ENCODE measurements at places on chromosomes 7 and 10.

DNA sequence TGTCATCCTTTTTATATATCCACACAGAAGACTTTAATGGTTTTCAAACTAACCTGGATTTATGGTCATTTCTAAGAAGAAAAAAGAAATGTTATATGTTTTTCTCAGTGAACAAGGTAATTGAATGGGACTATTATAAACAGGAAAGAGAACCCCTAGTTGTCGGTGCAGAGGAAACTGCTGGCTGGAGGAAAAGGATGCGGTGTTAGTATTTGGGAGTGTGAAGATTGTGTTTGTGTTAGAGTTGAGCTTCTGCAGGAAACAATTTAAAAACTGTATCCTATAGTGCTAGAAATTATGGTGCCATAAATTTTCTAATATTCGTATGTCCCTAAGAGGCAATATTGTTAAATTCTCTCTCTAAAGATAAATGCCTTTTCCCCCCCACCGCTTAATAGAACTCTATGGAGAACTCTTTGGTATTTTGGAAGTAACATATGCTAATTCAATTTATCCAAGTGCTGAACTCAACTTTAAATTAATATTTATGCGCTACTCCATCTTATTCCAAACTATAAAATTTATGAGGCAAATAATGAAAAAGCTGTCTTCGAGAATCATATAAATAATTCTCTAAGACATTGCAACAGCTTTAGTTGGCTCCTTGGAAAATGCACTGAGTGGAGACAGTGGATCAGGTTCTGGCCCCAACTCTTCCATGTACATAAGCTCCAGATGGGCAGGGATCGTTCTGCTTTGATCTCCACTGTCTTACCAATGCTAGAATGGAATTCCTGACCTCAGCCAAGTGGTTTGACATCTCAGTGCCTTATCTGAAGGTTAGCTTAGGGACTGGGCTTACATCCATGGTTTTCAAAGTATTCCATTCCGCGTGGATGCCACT is 5.6 kb downstream of the BZW2 start:
- no peaks in the 10 kb centered on the region for H3K27me3 ChIP-seq
- no peak for DNase-seq
- peaks cover 20% of the 10 kb centered on the region for H3K4me1 ChIP-seq
- no peak overlapping the region for H3K4me3 ChIP-seq
- no peaks in the 10 kb centered on the region for H3K36me3 ChIP-seq

DNA sequence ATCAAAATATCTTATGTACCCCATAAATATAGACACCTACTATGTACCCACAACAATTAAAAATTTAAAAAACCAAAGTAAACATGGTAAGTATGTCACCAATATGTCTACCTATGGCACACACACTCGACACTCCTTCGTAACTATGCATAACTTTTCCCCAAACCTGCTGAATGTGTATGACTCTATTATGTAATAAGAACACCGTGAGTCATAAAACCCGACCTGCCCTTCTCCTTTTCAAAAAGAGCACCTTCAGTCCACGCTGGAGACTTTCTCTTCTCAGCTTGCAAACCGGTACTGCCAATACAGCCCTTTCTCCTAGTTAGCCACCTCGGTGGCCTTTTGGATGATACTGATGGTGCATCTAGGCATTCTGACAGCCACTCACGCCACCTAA is 186.3 kb downstream of the PRPF18 start:
- H3K4me3 ChIP-seq: no peak overlapping the region
- no peak for DNase-seq

DNA sequence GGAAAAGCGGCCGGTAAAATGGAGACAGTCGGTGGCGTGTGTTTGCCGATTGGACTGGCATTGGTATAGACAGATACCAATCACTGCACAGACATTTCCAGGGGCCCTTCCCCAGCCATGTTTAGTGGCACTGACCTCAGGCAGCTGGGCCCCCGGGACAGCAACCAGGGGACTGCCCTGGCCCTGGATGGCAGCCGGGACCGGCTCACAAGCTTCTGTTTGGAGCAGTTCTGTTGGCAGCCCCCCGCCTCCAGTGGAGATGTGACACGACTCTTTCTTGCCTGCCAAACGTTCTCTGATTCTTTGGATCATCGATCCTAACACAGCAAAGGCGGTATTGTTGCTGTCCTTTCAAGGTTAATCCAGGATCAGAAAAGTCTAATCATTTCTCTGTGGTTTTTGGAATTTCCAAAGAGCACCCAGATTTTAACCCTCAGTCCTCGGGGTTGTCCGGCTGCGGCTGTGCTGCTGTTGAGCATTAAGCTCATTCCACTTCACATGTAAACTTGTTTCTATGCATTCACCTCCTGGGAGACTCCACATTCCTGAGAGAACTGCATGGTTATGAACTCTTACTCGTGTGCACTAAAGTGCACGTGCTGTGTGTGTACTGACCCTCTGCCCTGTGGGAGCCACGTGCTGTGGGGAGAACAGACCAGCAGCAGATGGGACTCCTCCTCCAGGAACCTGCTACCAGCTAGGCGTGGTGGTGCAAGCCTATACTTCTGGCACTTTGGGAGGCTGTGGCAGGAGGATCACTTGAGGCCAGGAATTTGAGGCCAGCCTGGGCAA is 46.0 kb downstream of the FOXK1 start:
- no peaks in the 10 kb centered on the region for H3K27me3 ChIP-seq
- no peak for DNase-seq
- peak overlapping the region; percentile 83 for H3K27ac ChIP-seq
- H3K4me3 ChIP-seq: no peak overlapping the region
- no peaks in the 10 kb centered on the region for H3K36me3 ChIP-seq

DNA sequence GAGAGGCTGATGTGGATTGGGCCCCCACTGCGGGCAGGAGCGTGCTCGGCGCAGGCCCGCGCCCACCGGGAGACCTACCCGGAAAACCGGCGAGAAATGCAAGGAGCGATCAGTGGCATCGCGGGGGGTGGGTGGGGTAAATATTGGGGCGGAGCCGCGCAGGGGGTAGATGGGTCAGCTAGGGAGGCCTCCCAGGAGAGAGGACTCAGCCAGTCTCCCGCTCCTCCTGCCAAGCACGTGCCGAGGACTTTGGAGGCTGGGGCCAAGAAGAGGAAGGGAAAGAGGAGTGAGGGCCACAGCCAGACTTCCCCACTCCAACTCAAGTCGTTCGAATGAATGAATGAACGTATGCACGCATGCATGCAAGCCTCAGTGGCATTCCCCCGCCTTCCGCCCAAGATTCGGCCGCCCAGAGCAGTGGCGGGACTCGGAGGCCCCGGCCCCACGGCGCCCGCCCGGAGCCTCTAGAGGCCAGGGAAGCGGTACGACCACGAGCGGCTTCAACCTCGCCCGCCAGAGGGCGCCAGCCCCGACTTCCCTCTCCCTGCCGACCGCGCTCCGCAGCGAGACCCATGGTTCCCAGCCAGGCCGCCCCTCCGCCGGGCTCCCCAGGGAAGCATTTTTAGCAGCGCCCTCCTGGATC is 3.6 kb downstream of the NPM3 start:
- peaks cover 8% of the 10 kb centered on the region for H3K27me3 ChIP-seq
- no peak for DNase-seq
- no peak overlapping the region for H3K27ac ChIP-seq
- peaks cover 59% of the 10 kb centered on the region for H3K4me1 ChIP-seq
- H3K36me3 ChIP-seq: no peaks in the 10 kb centered on the region
- H3K4me3 ChIP-seq: peak overlapping the region; percentile 71

- H3K36me3 ChIP-seq: no peaks in the 10 kb centered on the region
- H3K27ac ChIP-seq: no peak overlapping the region
- no peak for DNase-seq
- no peaks in the 10 kb centered on the region for H3K4me1 ChIP-seq
Observed at GRCh38 chr7:142303650-142304049, 45.8 kb upstream of the PRSS58 start.

GRCh38 chr10:110967009-110967630 is 47.7 kb downstream of the SHOC2 start:
- H3K4me3 ChIP-seq: no peak overlapping the region
- H3K27me3 ChIP-seq: no peaks in the 10 kb centered on the region
- no peak for DNase-seq
- H3K36me3 ChIP-seq: peaks cover 2% of the 10 kb centered on the region
- H3K4me1 ChIP-seq: peaks cover 39% of the 10 kb centered on the region
- H3K27ac ChIP-seq: no peak overlapping the region

DNA sequence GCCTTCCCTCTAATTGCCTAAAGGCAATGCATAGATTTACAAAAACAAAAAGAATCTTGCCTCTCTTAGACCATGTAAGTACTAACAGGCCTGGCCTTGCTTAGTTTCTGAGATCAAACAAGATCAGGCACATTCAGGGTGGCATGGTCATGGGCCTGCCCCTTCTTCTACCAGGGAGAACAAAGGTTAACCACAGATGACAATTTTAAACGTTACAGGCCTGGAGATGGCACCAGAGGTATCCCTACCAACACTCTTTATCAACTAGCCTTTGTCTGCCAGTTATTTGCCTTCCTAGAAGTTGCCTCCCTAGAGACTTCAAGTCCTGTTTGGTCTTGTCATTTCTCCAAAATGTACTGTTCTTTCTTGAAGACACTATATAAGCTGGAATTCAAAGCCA is 252.6 kb downstream of the DOCK4 start:
- DNase-seq: no peak
- H3K4me3 ChIP-seq: no peak overlapping the region
- H3K36me3 ChIP-seq: no peaks in the 10 kb centered on the region
- H3K27me3 ChIP-seq: no peaks in the 10 kb centered on the region
- no peak overlapping the region for H3K27ac ChIP-seq

DNA sequence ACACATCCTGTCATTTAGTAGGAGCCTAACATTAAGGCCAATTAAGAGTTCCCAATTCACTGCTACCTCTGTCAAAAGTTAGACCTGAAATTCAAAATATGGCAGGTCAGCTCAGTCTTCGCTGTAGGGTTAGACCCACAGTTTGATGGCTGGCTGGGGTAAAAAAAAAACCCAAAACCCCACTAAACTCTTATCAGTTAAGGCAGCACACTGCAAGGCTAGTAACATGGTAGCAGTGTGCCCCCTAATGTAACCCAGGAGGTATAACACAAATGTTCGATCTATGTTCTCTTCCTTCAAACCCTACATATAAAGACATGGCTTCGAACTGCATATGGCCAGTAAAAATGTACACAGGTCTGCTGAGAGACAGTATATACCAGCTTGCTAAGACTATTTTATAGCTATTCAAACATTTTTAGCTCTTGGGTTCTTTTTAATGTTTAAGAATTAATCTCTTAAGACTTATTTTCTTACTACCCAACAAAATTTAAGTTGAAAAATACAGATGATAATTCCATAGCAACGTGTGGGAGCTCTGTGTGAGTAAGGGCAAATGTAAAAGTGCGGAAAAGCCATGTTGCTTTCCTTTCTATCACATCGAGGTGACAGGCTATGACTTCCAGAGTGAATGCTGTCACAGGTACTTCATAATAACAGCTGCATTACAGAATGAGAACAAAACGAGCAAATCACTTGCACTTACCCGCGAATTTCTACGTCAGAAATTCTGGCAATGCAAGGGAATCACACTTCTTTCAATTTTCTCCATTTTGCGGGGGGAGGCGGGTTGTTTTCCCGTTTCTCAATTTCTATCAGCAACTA is 168.4 kb upstream of the IMMP2L start:
- H3K4me1 ChIP-seq: no peaks in the 10 kb centered on the region
- no peak overlapping the region for H3K27ac ChIP-seq
- no peak overlapping the region for H3K4me3 ChIP-seq

GRCh38 chr10:13219685-13220670 is 14.2 kb downstream of the UCMA start:
- H3K36me3 ChIP-seq: no peaks in the 10 kb centered on the region
- no peak overlapping the region for H3K4me3 ChIP-seq
- H3K27ac ChIP-seq: no peak overlapping the region
- DNase-seq: no peak
- no peaks in the 10 kb centered on the region for H3K27me3 ChIP-seq

DNA sequence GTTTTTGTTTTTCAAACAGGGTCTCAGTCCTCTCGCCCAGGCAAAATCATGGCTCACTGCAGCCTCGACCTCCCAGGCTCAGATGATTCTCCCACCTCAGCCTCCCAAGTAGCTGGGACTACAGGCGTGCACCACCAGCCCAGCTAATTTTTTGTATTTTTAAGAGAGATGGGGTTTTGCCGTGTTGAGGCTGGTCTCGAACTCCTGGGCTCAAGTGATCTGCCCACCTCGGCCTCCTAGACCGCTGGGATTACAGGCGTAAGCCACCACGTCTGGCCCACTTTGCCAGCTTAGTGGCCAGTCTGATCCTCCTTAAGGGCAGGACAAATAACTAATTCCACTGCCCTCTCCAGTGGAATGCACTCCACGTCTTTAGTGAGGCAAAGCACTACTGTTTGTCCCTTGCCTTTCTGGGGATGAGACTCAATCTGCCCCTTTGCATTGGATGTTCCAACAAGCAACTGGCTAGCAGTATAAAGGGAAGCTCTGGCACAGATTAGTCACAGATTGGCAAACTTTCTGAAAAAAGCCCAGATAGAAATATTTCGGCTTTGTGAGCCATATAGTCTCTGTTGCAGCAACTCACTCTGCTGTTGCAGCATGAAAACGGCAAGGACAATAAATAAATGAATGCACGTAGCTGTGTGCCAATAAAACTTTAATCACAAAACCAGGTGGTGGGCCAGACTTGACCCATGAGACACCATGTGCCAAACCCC is 143.8 kb upstream of the RHEB start:
- no peak overlapping the region for H3K27ac ChIP-seq
- no peaks in the 10 kb centered on the region for H3K36me3 ChIP-seq
- no peak for DNase-seq
- H3K4me1 ChIP-seq: peaks cover 22% of the 10 kb centered on the region
- H3K4me3 ChIP-seq: no peak overlapping the region
- H3K27me3 ChIP-seq: no peaks in the 10 kb centered on the region

- no peak overlapping the region for H3K4me3 ChIP-seq
- DNase-seq: no peak
- no peaks in the 10 kb centered on the region for H3K27me3 ChIP-seq
Observed at GRCh38 chr7:2093215-2093842, 139.4 kb downstream of the MAD1L1 start.

GRCh38 chr10:110479710-110480109 is 18.0 kb upstream of the DUSP5 start:
- H3K36me3 ChIP-seq: no peaks in the 10 kb centered on the region
- DNase-seq: no peak
- H3K27me3 ChIP-seq: no peaks in the 10 kb centered on the region
- H3K4me3 ChIP-seq: no peak overlapping the region
- no peak overlapping the region for H3K27ac ChIP-seq

DNA sequence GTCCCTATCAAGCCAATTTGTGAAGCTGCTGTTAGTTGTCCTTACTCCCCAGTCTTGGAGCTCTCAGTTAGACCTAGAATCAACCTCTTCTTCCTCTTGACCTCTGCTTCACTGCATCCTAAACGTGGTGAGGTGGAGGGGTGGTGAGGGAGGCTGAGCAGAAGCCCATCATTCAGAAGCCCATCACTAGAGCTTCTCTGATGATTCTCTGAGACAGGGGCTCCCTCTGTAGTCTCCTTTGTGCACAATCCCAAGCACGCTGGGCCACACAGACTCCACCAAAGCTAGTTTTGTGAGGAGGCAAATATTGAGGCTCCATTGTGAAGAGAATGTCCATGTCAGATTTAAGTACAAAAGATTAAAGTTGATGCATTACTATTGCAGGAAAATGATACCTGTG is 163.8 kb upstream of the PRSS1 start:
- DNase-seq: no peak
- H3K27me3 ChIP-seq: no peaks in the 10 kb centered on the region
- no peaks in the 10 kb centered on the region for H3K4me1 ChIP-seq
- H3K36me3 ChIP-seq: no peaks in the 10 kb centered on the region

All from thoracic aorta (tissue), 2 donors.